Left ventricle myocardium inferior (tissue), 1 donor: ENCODE measurements at places on chromosomes 13 and 19. TPM values are rescaled to one million over a fixed set of nuclear protein-coding genes. Genes with fewer than 3 reads are reported as not detected.

DNA sequence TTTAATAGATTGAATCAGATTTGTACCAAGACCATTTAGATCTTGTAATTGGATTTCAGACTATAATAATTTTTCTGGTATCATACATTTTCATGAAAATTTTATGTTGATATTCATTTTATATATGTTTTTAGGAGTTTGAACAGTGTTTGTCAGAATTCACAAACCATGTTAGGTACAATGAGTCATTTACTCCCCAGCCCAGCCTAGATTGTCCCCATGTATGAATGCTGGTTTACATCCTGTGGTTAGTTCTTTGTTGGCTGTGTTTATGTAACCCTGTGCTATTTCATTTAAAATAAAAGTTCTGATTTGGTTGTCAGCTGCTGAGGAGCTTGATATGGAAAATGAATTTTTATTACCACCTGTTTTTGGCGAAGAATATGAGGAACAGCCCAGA is 96.7 kb downstream of the GJA3 start:
- peaks cover 89% of the 10 kb centered on the region for H3K36me3 ChIP-seq
- H3K4me3 ChIP-seq: no peak overlapping the region
- no peaks in the 10 kb centered on the region for H3K27me3 ChIP-seq
- no peak overlapping the region for H3K27ac ChIP-seq
- no peak for DNase-seq

DNA sequence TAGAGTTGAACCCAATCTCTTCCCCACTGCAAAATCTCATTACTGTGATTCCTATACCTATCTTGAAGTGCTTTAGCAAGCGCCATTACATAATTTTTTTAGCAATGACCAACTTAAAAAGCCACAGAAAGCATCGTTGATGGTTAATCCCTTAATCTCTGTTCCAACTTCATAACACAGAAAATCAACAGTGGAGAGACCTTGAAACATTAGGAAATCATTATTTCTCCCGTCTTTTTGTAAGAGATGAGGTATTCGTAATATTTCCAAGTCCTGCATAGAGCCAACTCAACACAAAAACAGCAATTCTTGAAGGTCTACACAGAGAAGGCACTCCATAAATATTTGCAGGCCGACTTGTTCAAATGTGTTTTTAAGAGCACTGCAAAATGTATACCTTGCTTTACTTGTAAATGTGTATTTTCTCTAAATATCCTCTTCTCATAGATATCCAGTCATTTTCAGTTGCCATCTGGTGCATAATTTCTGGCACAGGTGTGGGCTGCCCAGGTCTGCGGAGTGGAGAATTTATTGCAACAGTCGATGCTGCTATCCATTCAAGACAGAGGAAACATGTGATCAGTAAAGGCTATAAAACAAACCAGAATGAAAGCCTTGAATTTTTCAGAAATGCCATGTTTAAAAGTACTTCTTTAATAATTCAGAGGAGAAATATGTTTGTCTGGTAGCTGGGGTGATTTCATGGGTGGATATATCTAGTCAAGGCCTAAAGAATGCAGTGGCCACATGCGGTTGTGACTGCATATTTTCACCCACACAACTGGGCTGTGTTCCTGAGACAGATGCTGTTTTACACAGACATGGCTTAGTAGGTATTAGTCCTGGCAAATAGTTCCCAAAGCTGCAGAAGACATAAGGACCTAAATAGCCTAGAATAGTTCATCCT is 234.3 kb upstream of the STARD13 start:
- H3K27ac ChIP-seq: no peak overlapping the region
- H3K4me3 ChIP-seq: no peak overlapping the region
- H3K4me1 ChIP-seq: peaks cover 19% of the 10 kb centered on the region
- DNase-seq: no peak
- no peaks in the 10 kb centered on the region for H3K36me3 ChIP-seq
- no peaks in the 10 kb centered on the region for H3K27me3 ChIP-seq

- H3K4me3 ChIP-seq: no peak overlapping the region
- H3K27ac ChIP-seq: no peak overlapping the region
- peaks cover 8% of the 10 kb centered on the region for H3K4me1 ChIP-seq
These were observed 71.9 kb upstream of the KLF12 start for GRCh38 chr13:74206061-74206561.

GRCh38 chr19:2602391-2603181 is 99.9 kb downstream of the GNG7 start:
- no peaks in the 10 kb centered on the region for H3K36me3 ChIP-seq
- peak; percentile 87 for DNase-seq

GRCh38 chr13:110213461-110214074 is 93.4 kb downstream of the COL4A1 start:
- H3K36me3 ChIP-seq: peaks cover 59% of the 10 kb centered on the region
- H3K27ac ChIP-seq: no peak overlapping the region
- no peak overlapping the region for H3K4me3 ChIP-seq
- no peak for DNase-seq
- peaks cover 55% of the 10 kb centered on the region for H3K4me1 ChIP-seq

GRCh38 chr19:35264268-35265125 is 4.3 kb upstream of the USF2 start:
- no peak overlapping the region for H3K4me3 ChIP-seq
- H3K27ac ChIP-seq: peak overlapping the region; percentile 99
- peaks cover 54% of the 10 kb centered on the region for H3K4me1 ChIP-seq
- H3K27me3 ChIP-seq: no peaks in the 10 kb centered on the region

DNA sequence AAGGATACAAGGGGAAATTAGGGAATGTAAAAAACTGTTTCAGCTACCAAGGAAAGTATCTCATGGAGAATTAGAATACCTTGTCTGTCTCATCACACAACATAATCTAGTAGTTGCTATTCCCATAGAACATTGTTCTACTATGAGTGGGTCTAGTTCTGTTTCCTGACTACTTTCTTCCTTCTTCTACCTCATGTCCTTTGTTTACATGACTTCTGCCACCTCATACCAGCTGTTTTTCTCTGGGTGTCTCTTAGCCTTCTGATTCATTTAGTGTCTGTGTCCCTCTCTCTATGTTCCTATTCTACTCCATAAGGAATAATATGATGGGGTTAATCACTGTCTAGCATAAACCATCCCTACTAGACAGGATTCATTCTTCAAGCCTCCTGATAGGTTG is 887.3 kb downstream of the DIAPH3 start:
- DNase-seq: no peak
- no peaks in the 10 kb centered on the region for H3K4me1 ChIP-seq
- no peak overlapping the region for H3K27ac ChIP-seq
- no peaks in the 10 kb centered on the region for H3K36me3 ChIP-seq
- no peak overlapping the region for H3K4me3 ChIP-seq
- H3K27me3 ChIP-seq: no peaks in the 10 kb centered on the region

DNA sequence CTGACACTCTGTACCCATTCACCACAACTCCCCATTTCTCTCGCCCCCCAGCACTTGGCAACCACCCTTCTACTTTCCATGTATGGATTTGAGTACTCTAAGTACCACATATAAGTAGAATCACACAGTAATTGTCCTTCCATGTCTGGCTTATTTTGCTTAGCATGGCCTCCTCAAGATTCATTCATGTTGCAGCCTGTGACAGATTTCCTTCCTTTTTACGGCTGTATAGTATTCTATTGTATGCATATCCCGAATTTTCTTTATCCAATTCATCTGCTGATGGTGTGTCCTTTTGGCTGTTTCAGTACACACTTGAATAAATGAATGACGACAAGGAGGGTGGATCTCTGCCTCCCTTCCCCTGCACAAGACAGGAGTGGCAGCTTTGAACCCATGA is 95.1 kb downstream of the ZNF536 start:
- H3K4me3 ChIP-seq: no peak overlapping the region
- DNase-seq: no peak
- peaks cover 4% of the 10 kb centered on the region for H3K27me3 ChIP-seq
- no peaks in the 10 kb centered on the region for H3K36me3 ChIP-seq

DNA sequence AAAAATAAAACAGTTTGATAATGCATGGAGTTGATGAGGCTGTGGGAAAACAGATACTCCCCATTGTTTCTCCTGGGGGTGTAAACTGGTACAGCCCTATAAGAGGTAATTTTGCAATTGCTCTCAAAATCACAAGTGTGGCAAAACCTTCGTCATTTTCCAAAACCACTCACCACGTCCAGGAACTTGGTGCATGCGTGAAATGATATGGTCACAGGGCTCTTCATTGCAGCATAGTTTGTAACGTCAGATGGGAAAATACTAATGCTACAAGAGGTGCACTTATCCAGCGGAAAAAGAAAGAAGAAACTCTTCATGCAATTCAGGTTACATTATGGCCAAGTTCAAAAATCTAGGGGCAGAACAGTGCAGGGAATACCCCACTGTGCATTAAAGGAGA is 11.9 kb upstream of the PLAUR start:
- H3K36me3 ChIP-seq: no peaks in the 10 kb centered on the region
- no peaks in the 10 kb centered on the region for H3K27me3 ChIP-seq
- no peaks in the 10 kb centered on the region for H3K4me1 ChIP-seq

DNA sequence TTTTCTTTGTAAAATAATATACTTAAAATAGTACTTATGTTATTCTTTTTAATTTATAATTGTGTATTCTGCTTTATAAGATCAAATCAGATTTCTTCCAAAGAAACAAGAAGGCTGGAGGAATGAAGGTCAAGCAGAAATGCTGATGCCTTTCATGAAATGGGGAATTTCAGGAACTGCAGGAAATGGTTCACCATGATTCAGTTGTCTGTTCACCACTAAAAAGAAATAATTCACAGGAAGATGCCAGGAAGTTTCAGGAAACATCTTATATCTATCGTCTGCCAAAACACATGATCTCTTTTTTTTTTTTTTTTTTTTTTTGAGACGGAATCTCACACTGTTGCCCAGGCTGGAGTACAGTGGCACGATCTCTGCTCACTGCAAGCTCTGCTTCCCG is 15.7 kb upstream of the SCEL start:
- no peaks in the 10 kb centered on the region for H3K4me1 ChIP-seq
- no peak overlapping the region for H3K4me3 ChIP-seq

Gene F7
- not detected for total RNA-seq

Gene IGSF23
- not detected for total RNA-seq

Gene ZAR1L
- total RNA-seq: not detected

Gene LGALS4
- total RNA-seq: 0.82 TPM

Gene OLFM4
- 0.55 TPM for total RNA-seq
